Activated naive CD4-positive, alpha-beta T cell treated with Interleukin-2 at 50 U/mL for 16 hours (primary cell): ENCODE measurements at places on chromosomes 2 and 18.

- no peak for DNase-seq
Measured at GRCh38 chr2:16330571-16330970, 335.1 kb downstream of the CYRIA start.

DNA sequence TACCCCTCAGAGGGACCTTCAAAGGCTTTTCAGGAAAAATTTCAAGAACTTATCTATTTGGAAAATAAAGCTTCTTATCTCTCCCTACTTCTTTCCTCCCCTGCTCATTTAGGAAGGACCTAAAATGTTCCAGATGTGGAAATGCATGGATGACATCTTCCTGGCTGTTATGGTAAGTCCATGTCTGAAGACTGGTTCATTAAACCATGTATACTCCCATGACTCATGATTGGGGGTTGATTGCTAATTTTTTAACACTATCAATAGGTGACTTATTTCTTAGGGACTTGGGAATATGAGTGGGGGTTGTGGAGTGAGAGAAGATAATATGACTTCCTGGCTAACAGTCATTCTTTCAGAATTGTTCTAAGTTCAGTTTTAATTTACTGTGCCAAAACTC, 104.0 kb upstream of the PARD3B start:
- DNase-seq: no peak

DNA sequence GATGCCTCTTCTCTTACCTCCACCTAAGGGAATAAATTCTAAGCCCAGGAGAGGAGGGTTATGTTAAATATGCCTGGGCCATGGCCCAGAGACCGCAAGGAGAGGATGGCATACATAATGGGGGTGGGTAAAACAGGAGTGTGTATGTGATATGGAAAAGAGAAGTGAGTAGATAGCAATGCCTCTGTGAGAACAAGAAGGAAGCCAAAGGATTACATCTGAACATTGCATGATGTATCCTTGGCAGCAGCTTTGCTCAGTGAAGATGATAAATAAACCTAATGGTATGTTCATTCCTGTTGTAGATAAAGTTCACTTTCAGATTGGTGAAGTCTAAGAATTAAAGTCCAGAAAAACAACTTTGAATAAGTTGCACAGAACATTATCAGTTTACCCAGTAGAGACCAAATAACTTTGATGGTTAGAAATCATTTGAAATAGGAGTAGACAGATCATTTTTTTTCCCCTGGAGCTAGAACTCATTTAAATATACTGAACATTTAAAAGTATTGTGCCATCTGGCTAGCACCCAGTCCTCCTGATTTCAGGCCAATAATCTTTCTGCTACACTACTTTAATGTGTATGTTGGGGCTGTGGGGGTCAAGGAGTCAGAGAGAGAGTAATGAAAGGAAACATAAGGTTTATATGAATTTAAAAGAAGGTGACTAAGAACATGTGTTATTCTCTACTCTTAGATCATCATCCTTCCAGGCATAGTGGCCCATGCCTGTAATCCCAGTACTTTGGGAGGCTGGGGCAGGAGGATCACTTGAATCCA, 231.7 kb downstream of the PARD3B start:
- DNase-seq: no peak

- DNase-seq: no peak
Measured at GRCh38 chr2:237074211-237074993, 11.3 kb upstream of the COPS8 start.

- DNase-seq: no peak
Measured at GRCh38 chr2:15751477-15751876, 159.8 kb downstream of the DDX1 start.

DNA sequence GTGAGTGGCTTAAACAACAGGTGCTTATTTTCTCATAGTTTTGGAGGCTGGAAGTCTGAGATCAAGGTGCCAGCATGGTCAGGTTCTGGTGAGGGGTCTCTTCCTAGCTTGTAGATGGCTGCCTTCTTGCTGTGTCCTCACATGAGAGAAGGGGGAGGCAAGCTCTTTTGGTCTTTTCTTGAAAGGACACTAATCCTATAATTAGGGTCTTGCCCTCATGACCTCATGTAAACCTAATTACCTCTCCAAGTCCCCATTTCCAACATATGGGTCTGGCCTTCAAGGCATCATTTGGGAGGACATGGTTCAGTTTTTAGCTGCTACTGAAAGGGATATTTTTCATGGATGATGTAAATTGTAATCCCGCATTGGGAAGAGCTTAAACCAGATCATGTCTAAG, 18.0 kb downstream of the RBM44 start:
- no peak for DNase-seq

- no peak for DNase-seq
Measured at GRCh38 chr2:184215745-184216144, 382.6 kb upstream of the ZNF804A start.

DNA sequence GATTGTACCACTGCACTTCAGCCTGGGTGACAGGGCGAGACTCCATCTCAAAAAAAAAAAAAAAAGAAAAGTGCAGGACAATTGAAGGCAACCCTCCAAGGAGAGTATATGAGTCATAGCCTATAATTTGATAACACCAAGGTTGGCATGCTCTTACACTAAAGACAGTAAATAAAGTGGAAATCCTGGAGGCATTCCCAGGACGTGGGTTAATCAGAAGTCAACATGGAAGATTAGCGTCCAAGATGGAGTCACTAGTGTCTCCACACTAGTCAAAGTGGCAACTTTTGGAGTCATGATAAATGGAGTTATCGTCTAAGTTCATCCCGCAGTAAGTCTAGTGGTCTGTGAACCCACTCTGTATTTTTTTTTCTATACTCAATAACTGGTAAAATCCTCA, 21.2 kb upstream of the UGGT1 start:
- no peak for DNase-seq

GRCh38 chr2:41701231-41701630, 346.6 kb upstream of the PKDCC start:
- DNase-seq: no peak

DNA sequence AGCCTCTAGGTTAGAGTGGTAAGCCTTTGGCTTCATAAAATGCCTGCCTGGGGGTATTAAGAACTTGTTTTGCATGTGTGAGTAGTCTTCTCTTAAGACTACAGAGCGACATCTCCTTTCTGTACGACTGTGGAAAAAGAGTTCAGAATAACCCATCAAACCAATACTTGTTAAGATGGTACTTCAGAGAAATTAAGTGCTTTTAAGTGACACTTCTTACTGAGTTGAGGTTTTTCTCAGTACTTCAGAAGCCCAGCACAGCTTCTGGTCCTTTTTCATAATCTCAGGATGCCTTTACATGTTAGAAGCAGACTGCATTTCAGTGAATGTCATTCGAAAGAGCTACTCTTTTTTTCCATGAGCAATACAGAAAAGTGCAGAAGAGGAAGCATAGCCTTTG, 10.8 kb downstream of the XRCC5 start:
- DNase-seq: no peak

GRCh38 chr2:239330836-239331235, 70.0 kb downstream of the HDAC4 start:
- DNase-seq: no peak
